ENCODE measurements at places on chromosomes 5 and 9.

DNA sequence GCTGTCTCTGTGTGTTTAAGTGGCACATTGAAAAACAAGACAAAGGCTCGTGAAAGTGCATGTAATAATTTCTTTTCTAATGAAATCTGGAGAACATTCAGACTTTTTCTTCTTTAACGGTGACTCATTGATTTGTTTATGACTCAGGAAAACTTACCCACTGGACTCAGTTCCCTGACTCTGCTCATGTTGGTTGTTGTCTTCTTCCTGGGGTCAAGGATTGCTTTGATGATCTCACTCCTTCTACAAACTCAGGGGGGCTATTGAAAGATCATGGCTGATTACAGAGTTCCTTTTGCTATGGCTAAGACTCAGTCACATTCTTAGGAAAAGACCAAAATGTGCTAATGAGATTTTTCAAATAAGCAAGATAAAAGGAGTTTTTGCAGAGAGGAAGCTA, 141.1 kb upstream of the DAP start:
- no peak for DNase-seq

DNA sequence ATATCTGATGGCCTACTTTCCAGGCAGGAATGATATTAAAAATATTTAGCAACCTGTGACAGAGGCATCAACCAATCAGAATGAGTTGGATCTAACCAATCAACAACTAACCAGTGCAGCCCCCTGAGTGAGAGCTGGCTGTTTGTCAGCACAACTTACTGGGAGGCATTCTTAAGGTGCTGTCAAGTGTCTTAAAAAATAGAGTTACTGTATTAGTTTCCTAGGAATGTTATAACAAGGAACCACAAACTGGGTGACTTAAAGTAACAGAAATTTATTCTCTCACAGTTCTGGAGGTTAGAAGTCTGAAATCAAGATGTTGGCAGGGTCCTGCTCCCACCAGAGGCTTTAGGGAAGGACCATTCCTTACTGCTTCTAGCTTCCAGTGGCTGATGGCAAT, 85.2 kb downstream of the ATG10 start:
- DNase-seq: no peak

DNA sequence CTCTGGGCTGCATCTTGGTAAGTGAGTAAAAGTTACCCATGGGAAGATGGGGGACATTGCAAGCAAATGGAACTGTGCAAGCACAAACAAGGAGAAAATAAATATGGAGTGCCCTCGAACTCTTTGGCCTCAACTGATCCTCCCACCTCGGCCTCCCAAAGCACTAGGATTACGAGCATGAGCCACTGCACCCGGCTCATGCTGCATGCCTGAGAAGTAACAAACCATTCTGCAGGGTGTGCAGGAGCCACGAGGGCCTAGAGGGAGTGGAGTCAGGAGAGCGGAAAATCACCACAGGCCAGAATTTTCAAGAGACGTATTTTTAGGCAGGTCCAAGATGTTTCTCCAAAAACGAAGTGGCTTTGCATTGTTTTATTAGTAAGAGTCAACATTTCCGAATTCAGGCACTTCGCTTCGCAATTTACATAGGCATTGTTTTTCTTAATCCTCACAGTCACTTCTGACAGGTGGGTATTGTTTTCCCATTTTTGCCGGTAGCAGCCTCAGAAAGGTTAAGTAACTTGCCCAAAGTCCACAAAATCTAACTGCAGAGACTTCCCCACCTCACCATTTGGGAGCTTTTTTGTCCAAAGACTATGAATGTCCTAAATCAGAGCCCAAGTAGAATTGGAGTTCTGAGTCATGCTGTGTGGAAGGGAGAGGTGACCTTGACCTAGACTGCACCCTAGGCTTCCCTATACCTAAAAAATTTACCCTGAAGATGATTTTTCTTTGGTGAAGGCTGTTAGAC, 230.2 kb downstream of the NR3C1 start:
- DNase-seq: no peak

DNA sequence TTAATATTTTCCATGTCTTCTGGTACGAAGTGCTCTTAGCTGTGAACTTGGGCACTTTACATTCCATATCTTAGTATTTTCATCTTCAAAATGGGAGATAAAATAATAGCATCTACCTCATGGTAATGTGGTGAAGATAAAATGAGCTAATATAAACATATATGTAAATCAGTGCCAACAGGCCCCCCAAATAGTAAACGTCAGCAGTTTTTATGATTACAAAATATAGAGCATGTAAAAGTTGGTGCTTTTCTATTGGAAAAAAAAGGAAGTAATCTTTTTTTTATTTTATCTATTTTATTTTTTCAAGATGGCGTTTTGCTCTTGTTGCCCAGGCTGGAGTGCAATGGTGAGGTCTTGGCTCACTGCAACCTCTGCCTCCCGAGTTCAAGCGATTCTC, 291.1 kb upstream of the PRDM9 start:
- DNase-seq: no peak

GRCh38 chr5:3845230-3845629, 249.6 kb downstream of the IRX1 start:
- no peak for DNase-seq
